ENCODE measurements at places on chromosomes 6 and 20. TPM values are rescaled to one million over a fixed set of nuclear protein-coding genes. Genes with fewer than 3 reads are reported as not detected.

The MAP7 gene
- 0.34 TPM for total RNA-seq

The KIAA1586 gene
- total RNA-seq = 4.2 TPM

The HECA gene
- total RNA-seq = 7.7 TPM

The NELFCD gene
- 55.1 TPM for total RNA-seq

The GRIK2 gene
- total RNA-seq = 0.15 TPM

The TOX2 gene
- 50.5 TPM for total RNA-seq

The BPIFB4 gene
- not detected for total RNA-seq

All from bronchus fibroblast of lung (primary cell).